Breast epithelium (tissue), 4 donors: ENCODE measurements at places on chromosomes 7 and 10. TPM values are rescaled to one million over a fixed set of nuclear protein-coding genes. Genes with fewer than 3 reads are reported as not detected.

GRCh38 chr7:38673795-38674194, 42.6 kb upstream of the AMPH start:
- no peak for DNase-seq
- H3K27me3 ChIP-seq, result no peaks in the 10 kb centered on the region
- H3K27ac ChIP-seq, result no peak overlapping the region
- H3K4me3 ChIP-seq, result no peak overlapping the region

Gene RASA4
- total RNA-seq, result 43.6 TPM

- DNase-seq, result no peak
- no peaks in the 10 kb centered on the region for H3K36me3 ChIP-seq
- H3K27me3 ChIP-seq, result no peaks in the 10 kb centered on the region
- H3K4me1 ChIP-seq, result no peaks in the 10 kb centered on the region
- no peak overlapping the region for H3K4me3 ChIP-seq
These were observed 80.4 kb downstream of the CLEC2L start for GRCh38 chr7:139603896-139604295.

GRCh38 chr7:152103691-152104090, 78.2 kb downstream of the GALNT11 start:
- H3K36me3 ChIP-seq, result peaks cover 7% of the 10 kb centered on the region
- no peaks in the 10 kb centered on the region for H3K27me3 ChIP-seq
- no peak for DNase-seq

DNA sequence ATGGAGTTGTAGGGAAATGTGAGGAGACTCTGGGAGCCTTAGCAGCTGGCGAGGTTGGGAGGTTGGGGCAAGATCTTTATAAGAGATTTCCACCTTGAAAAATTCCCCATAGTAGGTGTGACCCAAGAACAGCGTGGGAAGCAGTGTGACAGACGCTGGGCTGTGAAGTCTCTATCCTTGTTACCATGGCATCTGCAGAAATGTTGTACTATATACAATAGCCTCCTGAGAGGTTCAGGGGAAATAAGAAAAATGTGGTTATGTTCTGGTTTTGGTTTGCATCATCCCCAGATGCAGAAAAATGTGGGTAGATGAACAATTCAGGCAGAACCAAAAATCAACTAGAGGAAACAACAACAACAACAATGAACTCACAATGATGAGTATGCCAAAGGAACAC, 498.6 kb downstream of the SH2D4B start:
- DNase-seq, result no peak
- H3K27me3 ChIP-seq, result no peaks in the 10 kb centered on the region
- H3K27ac ChIP-seq, result no peak overlapping the region
- H3K4me3 ChIP-seq, result no peak overlapping the region
- H3K36me3 ChIP-seq, result no peaks in the 10 kb centered on the region

DNA sequence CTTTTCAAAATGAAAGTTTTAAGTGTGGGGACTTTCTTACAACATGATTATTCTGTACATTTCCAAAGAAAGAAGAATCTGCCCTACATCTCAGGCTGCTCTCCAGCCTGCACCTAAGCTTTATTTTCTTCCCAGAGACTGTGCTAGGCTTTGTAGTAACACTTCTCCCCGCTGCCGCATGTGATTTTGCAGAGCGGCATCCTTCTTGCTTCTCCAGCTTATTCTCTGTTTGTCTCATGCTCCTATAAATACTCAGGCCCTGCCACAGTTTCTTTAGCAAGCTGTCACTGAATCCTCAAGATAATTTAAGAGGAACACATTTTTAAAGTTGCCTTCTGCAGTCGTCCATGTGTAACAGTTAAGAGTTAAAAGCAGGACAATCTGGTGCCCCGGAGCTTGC, 53.5 kb downstream of the INSYN2A start:
- H3K4me3 ChIP-seq, result no peak overlapping the region
- no peak for DNase-seq
- no peak overlapping the region for H3K27ac ChIP-seq
- H3K36me3 ChIP-seq, result no peaks in the 10 kb centered on the region
- no peaks in the 10 kb centered on the region for H3K4me1 ChIP-seq

Gene NME8
- total RNA-seq, result not detected

Gene FRMD4A
- 27.5 TPM for total RNA-seq

DNA sequence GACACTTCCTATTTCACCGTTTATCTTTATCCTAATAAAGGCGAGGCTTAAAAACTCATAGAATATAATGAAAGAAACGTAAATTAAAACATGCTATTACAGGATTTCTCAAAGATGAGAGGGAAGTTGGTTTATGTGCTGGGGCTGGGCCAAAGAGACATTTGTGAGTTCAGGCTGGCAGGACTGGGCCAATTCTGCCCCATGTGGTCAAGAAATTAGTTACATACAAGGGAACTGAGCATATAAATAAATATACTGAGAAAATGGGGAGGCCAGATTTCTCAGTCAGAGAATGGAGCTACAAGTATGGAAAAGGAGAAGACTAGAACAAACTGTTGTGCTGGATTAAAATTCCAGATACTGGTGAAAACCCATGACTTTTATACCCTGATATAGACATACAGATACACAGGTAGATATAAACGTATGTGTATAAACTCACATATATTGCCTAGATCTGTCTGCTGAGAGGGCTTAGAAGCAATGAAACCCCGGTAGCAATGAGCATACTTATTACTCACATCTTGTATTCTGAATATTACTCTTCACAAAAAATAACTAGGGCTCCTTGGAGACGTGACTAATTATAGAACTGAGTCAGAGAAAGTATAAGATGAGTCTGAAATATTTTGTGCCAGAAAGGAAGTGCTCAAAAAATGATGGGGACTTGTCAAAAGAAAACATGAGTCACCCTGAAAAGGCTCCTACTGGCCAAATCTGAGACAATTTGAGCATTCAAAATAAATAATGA, 155.7 kb upstream of the FGFR2 start:
- H3K27me3 ChIP-seq, result no peaks in the 10 kb centered on the region
- no peak overlapping the region for H3K4me3 ChIP-seq
- H3K27ac ChIP-seq, result no peak overlapping the region
- no peak for DNase-seq

DNA sequence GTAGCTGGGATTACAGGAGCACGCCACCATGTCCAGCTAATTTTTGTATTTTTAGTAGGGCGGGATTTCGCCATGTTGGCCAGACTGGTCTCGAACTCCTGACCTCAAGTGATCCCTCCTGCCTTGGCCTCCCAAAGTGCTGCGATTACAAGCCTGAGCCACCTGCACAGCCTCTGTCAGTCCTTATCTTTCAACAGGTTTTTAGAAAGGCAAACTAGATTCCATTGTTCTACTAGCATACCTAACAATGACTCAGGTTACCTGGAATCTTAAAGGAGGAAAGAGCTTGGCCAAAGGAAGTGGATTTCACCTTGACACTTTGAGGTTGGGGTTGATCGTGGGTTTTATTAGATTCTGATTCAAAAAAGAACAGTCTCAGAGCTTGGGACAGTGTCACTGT, 3.2 kb downstream of the ABCC2 start:
- H3K27ac ChIP-seq, result no peak overlapping the region
- no peaks in the 10 kb centered on the region for H3K36me3 ChIP-seq
- H3K4me1 ChIP-seq, result no peaks in the 10 kb centered on the region
- no peak overlapping the region for H3K4me3 ChIP-seq
- no peak for DNase-seq
- H3K27me3 ChIP-seq, result no peaks in the 10 kb centered on the region

DNA sequence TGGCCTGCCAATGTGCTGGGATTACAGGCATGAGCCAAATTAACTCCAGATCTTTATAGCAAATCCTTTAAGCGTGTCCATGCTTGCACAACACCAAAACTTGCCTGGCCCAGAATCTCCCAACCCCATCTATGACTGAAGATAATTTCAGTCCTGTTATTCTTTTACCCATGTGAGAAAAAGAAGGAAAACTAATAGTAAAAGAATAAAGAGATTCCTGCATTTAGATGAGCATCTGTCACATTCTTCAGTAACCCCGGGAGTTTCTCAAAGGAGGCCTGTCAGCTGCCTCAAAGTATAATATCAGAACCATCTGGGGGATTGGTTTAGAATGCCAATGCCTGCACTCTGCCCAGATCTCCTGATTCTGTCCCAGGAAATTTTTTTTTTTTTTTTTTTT, 158.1 kb upstream of the KMT2E start:
- no peak overlapping the region for H3K27ac ChIP-seq
- no peak for DNase-seq
- no peak overlapping the region for H3K4me3 ChIP-seq
- H3K4me1 ChIP-seq, result no peaks in the 10 kb centered on the region

Gene AGBL3
- 5.1 TPM for total RNA-seq

Gene MBL2
- not detected for total RNA-seq

Gene GSTO1
- 82.4 TPM for total RNA-seq

Gene ZNF425
- 4.7 TPM for total RNA-seq

DNA sequence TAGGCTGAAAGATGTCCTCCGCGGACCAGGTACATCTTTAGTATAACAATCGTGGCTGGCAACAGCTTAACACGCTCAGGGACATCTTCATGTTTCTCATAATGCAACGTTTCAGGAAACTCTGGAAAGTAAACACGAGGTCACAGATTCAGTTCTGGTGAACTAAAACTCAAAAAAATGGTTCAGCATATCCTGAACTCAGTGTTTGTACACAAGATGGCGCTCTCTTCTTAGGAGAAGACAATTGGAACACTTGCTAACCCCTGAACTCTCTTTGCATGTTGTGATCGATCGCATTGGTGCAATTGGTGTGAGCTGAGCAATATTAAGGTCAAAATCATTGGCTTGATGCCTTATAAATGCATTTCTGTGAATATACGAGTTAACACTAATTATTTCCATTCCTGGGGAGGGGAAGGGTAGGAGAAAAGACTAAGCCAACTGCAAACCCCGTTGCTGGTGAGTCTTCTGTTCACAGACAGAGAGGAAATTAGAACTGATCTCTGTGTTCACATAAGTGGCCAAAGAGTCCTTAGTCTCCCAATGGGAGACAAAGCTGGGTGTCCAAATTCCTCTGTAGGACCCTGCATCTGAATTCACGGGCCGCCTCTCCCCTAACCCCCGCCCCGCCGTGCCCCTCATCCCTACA, 52.6 kb upstream of the FAM180A start:
- H3K36me3 ChIP-seq, result no peaks in the 10 kb centered on the region
- H3K4me3 ChIP-seq, result no peak overlapping the region
- DNase-seq, result no peak
- no peak overlapping the region for H3K27ac ChIP-seq

DNA sequence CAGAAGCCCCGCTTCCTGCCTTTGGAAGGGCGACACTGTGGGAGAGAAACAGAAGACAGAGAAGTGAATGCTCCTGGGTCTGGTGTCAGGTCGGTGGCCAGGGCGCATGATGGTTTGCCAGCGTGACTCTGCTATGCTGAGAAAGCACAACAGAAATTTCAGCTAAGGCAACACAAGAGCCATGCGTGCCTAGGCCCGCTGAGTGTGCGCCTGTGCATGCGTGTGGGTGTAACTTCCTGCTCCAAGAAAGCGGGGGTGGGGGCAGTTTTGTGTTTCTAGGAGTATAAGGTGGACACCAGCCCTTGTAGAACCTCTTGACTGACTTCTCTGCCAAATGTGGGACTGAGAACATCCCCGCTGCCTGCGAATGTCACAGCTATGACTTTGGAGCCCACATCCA, 6.2 kb downstream of the IGFBP3 start:
- H3K4me3 ChIP-seq, result no peak overlapping the region
- no peaks in the 10 kb centered on the region for H3K4me1 ChIP-seq
- no peak overlapping the region for H3K27ac ChIP-seq
- DNase-seq, result no peak
- no peaks in the 10 kb centered on the region for H3K27me3 ChIP-seq

Gene FOXI2
- not detected for total RNA-seq
